ENCODE measurements at places on chromosomes 2 and 18.

DNA sequence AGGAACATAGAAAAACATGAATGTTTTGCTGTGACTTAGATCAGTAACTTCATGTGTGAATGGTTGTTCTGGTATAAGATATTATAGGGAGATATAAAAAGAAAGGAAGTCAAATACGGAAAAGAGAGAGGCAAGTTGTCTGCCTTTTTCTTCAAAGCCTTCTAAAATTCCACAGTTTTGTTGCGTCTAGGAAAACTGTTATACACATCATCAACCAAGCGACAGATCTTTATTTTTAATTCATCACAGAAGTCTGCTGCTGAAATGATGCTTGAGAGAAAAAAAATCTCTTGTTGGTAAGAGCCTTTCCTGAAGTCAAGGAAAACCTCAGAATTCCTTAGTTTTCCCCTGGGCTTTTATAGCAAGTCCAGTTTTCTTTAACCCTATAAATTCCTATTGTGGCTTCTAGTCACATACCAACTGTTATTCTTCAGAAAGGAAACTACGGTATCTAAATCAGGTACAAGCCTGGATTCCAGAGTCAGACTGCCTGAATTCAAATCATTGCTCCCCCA is 36.3 kb upstream of the TANC1 start:
- DNase-seq: peak; percentile 45

- DNase-seq: no peak
These were observed 6.5 kb upstream of the IMPA2 start for GRCh38 chr18:11974741-11975325.

DNA sequence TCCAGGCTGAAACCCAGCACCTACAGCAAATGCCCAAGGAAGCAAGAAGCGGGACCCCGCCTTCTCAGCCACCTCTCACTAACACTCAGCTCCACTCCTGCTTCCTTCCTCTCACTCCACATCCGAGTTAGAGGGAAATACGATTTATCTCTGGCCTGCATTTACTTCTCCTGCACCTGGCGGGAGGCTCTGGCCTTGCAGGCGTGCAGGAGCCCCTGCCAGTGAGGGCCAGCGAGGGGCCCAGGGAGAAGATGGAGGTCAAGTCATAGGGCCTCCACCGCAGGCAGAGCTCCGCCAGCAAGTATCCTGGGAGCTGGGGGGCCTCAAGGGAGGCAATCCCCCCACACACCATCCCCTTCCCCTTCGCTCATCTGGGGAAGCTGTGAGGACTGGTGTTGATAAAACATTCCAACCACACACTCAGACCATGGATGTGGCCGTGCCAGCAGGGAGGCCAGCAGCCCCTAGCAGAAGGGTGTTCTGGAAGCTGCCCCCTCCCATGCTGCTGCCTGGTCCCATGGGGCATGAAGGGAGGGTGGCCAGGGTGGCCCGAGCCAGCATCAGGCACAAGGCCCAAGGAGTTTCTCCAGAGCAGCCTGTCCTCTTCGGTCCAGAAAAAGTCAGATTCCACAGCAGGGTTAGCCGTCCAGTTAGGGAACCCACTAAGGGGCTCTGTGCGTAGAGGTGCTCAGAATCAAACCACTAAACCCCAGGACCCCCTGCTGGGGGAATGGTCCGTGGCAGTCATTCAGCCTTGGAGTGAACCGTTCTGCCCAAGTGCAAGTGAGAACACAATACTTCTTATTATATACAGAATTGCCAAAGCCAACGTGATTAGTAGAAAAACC is 91.2 kb downstream of the HDAC4 start:
- no peak for DNase-seq

DNA sequence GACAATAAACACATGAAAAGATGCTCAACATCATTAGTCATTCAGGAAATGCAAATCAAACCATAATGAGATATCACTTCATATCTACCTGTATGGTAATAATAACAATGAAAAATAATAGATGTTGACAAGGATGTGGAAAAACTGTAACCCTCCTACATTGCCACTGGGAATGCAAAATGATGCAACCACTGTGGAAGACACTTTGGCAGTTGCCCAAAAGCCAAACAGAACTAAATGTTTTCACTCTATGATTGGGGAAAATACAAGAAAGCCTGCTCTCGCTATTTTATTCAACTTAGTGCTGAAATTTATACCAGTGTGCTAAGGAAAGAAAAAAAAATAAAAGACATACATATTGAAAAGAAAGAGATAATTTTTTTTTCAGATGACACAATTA is 934.5 kb downstream of the CNTNAP5 start:
- no peak for DNase-seq

DNA sequence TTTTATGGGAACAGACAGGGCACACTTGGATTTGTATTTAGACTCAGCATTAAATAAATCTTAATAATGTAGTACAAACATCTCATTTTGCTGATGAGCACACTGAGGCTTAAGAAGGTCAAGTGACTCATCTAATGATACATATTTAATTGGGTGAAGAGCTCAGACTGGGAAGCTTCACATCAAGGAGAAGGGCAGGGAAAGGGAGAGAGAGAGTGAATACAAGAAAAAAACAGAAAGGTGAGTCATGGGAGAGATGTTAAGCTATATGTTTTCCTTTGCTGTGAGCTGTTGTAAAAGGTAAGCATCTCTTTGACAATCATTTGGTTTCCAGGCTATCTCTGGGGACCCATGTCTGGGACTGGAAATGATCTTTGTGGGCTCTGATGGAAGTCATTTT is 277.8 kb downstream of the SETBP1 start:
- peak; percentile 39 for DNase-seq

DNA sequence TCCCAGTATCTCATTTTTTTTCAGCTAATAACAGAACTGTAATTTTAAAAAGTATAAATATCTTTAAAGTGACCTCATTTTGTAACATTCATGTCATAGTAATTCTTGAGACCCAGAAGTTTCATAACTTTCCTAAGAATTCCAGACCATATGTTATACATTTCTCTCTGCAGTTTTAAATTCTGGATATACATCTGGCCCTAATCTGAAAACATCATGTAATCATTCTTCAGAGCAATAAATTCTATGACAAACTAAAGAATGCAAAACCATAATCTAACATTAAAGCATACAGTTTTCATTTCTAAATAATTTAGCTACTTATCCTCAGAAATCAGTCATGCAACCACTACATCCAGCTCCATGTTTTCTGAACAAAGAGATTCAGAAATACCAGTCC is 198.3 kb upstream of the SLC35G4 start:
- no peak for DNase-seq

- DNase-seq: no peak
These were observed 217.7 kb downstream of the ZBTB7C start for GRCh38 chr18:48191494-48191893.

DNA sequence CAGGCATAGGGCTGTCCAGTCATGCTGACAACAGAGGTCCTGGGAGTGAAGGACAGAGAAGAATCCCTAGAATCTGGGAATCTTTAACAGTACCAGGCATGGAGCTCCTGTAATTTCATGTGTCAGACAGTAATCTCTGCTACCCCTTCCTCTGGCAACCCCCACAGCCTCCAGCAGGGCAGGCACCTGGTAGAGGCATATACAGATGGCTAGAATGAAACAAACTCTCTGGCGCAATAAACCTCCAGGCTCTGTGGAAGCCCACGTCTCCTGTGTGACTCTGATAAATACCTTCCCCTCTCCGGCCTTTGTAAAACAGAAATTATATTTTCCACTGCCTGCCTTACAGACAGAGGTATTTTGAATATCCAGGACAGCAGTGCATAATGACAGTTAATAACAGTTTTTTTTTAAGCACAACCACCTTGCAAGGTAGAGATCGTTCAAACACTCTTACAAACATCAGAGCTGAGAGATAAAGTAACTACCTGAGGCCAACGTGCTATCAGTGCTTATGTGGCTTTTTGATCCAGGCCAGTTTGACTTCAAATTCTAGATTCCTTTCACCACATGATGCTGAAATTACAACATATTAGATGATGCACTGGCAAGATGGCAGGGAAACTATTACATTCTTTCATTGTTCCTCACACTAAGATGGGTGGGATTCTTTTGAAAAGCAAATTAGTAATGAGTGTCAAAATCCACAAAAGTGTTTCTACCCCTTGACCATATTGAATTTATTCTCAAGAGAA is 47.7 kb upstream of the TMEM247 start:
- no peak for DNase-seq

GRCh38 chr18:6878556-6879297 is 149.2 kb downstream of the ARHGAP28 start:
- no peak for DNase-seq

- DNase-seq: no peak
These were observed 338.7 kb downstream of the CPS1 start for GRCh38 chr2:210895132-210895531.

- DNase-seq: peak; percentile 33
These were observed 24.2 kb downstream of the CTIF start for GRCh38 chr18:48563027-48563426.

DNA sequence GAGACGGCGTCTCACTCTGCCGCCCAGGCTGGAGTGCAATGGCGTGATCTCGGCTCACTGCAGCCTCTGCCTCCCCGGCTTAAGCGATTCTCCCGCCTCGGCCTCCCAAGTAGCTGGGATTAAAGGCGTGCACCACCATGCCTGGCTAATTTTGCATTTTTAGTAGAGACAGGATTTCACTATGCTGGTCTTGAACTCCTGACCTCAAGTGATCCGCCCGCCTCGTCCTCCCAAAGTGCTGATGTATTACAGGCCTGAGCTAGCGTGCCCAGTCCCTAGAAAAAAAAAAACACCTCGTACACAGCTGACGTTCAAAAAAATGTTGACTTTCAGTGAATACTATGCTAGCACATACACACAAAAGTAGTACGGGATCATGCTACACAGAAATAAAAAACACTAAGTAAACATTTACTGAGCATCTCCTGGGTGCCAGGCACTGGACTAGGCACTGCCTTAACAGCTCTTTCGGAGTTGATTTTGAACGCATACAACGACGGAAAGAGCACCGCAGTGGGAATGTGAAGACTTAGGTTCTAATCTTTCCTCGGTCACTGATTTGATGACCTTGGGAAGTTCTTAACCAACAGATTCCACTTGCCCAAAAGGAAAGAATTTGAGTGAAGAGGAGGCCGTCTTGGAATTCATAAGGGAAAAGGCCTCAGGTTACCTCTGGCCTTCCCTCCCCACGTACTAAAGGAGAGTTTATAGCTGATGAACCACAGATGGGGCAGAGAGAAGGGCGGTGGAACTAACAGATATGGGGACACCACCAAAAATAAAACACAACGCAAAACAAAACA is 1.1 kb downstream of the DNAJC27 start:
- peak; percentile 32 for DNase-seq

- no peak for DNase-seq
These were observed 71.5 kb downstream of the ASB1 start for GRCh38 chr2:238498188-238498587.

GRCh38 chr2:31475692-31476091 is 61.1 kb upstream of the XDH start:
- peak; percentile 80 for DNase-seq

DNA sequence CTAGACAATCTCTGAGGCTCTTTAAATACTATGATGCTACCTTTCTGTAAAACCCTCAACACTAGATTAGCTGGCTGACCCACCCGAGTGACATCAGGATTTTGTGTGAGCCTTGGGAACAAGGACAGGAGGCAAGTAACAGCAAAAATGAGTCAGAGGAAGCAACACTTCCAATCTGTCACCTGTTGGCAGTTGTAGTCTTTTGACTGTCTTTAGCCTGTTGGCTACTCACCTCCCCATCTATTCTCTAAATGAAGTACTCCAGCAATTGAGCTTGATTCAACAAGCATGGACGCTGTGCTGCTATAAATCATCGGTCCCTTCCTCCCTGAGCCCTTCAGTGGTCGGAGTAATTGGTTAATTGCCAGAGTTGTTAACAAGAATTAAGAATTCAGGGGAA is 898.7 kb downstream of the BCL11A start:
- no peak for DNase-seq

DNA sequence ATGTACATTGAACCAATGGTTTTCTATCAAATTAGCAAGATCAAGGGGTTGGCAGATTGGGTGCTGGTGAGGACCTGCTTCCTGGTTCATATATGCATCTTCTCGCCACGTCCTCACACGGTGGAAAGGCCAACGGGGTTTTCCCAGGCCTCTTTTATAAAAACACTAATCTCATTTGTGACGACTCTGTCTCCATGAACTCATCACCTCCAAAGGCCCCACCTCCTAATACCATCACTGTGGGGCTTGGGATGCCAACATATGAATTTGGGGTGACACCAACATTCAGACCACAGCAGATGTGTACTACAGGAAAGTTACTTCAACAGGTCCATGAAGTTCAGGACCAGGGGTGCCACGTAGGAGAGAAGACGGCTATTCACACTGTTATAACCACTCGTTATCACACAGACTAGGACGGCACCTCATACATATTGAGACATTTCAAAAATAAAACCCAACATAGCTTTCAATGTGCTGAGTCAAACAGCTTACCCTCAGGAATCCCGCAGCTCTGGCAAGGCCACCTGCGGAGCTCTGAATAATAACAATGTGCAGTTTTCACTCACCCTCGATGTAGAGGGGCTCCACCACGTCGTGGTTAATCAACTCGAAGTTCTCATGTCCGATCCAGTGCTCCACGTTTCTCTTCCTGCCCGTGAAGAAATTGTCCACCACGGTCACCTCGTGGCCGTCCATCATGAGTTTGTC is 49.3 kb downstream of the UXS1 start:
- DNase-seq: no peak

- DNase-seq: no peak
These were observed 183.0 kb upstream of the ZC3H15 start for GRCh38 chr2:186303091-186303490.

DNA sequence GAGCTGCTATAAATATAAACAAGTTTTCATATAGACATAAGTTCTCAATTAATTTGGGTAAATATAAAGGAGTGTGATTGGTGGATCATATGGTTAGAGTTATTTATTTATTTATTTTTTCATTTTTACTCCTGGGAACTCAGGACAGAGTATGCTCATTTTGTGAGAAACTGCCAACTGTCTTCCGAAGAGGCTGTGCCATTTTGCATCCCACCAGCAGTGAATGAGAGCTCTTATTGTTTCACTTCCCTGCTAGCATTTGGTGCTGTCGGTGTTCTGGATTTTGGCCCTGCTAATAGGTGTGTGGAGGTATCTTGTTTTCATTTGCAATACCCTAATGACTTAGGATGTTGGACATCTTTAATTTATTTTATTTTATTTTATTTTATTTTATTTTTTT is 50.4 kb upstream of the XPO1 start:
- DNase-seq: no peak

- DNase-seq: no peak
These were observed 810.5 kb downstream of the SLC4A3 start for GRCh38 chr2:220437938-220438337.

GRCh38 chr2:37786191-37786698 is 114.8 kb upstream of the CDC42EP3 start:
- no peak for DNase-seq

DNA sequence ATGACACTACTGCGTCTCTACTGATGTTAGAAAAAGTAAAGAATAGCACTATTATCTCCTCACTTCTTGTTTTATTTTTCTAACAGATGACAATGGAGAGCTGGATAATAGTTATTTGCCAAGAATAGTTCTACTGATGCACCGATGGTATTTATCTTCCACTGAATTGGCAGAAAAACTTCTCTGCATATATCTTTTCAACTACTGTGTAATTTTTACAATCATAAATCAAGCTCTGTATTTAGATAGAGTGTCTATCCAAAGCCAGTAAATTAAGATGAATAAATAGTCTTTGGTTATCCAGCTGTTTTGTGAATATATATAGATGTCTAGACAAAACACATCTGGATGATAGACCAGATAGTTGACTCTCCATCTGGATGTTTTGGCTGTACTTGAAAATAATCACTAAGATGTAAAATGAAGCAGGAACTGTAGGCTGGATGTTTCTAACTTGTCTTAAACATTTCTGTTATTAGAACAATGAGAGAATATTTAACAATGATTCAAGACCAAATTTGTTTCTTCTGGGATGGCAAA is 40.1 kb downstream of the RASGRP3 start:
- no peak for DNase-seq
